ENCODE measurements at places on chromosomes 2 and 18. TPM values are rescaled to one million over a fixed set of nuclear protein-coding genes. Genes with fewer than 3 reads are reported as not detected.

LINC00305 gene
- not detected for total RNA-seq

MC2R gene
- not detected for total RNA-seq

SLC38A11 gene
- total RNA-seq, result 63.3 TPM

KRTCAP3 gene
- total RNA-seq, result 65.7 TPM

RHOB gene
- total RNA-seq, result 445 TPM

SULT1C4 gene
- total RNA-seq, result 117 TPM

LCT gene
- total RNA-seq, result not detected

BCL2 gene
- total RNA-seq, result 18.5 TPM

STPG4 gene
- 0.20 TPM for total RNA-seq

REG3A gene
- 2.9 TPM for total RNA-seq

ALPI gene
- total RNA-seq, result 1.0 TPM

CPS1 gene
- 5.5 TPM for total RNA-seq

LIPG gene
- total RNA-seq, result 138 TPM

SCN9A gene
- total RNA-seq, result 6.8 TPM

KCNJ3 gene
- 5.3 TPM for total RNA-seq

UGT1A6 gene
- 6.3 TPM for total RNA-seq

CDH19 gene
- total RNA-seq, result 4.0 TPM

PRKRA gene
- total RNA-seq, result 43.0 TPM

CHN1 gene
- total RNA-seq, result 15.3 TPM

TLX2 gene
- total RNA-seq, result 0.12 TPM

LYPD1 gene
- 14.6 TPM for total RNA-seq

ESPNL gene
- 0.49 TPM for total RNA-seq

TMEM169 gene
- 7.3 TPM for total RNA-seq

All from mucosa of gallbladder (tissue), 1 donor.